Glomerular endothelial cell (primary cell): ENCODE measurements at places on chromosomes 2 and 18. TPM values are rescaled to one million over a fixed set of nuclear protein-coding genes. Genes with fewer than 3 reads are reported as not detected.

SGPP2 gene
- 1.4 TPM in 1 of 2 replicates, not detected in the other for total RNA-seq

DNA sequence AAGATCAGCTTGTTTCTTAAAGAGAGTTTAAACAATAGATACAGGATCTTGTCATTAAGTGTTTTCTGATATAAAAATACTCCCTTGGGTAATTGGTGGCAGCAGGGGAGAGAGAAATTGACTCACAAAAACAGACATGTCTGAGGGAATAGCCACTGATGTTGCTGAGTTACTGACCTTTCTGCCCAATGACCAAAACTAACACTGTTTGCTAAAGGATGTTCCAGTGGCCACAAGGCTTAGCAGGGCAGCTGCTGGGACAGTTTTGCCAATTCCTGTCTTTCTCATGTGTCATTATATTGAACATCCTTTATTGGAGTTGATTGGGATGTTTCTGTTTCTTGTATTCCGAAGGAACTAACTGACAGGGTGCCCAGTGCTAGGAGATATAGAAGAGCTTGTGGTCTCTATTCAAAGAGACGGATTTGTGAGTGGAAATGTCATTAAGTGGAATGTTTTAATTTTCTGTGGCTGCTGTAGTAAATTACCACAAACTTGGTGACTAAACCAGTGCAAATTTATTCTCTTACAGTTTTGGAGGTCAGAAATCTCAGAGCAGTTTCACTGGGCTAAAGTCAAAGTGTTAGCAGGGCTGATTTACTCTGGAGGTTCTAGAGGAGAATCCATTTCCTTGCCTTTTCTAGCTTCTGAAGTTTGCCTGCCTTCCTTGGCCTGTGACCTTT, 124.8 kb upstream of the RMDN2 start:
- no peak for DNase-seq

DNA sequence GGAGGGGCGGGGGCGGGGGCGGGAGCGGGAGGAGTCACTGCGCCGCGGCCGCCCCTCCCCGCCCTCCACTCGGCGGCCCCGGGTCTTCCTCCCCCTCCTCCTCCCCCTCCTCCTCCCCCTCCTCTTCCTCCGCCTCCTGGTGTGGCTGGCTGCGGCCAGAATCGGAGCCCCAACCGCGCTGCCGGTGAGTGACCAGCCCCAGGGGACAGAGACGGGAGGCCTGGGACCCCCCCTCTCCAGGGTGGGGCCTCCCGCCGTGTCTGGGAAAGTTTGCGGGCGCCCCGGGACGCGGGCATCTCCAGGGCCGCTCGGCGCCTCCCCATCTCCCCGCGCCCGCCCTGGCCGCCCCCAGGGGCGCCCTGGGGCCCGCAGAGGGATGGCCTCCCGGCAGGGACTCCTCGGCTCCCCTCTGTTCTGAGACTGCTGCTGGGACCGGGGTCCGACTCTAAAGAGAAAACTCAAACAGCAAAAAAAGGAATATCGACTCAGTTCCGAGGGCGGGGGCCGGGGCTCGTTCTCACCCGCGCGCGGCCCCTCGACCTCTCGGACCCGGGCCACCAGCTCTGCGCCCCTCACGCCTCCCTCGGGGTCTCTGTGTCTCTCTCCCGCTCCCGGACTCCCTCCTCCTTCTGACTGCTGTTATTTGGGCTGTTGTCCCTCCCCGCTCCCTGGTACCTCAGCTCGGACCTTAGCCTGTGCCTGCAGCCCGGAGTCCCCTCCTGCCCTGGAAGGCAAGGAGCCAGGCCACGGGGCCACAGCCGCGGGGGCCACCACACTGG, at the start of gene STON1:
STON1 (plus strand) TSS at position 122 of the 779 bp plus-strand sequence. CDS start 50,480 bp downstream, outside the sequence.
- no peak for DNase-seq

DNA sequence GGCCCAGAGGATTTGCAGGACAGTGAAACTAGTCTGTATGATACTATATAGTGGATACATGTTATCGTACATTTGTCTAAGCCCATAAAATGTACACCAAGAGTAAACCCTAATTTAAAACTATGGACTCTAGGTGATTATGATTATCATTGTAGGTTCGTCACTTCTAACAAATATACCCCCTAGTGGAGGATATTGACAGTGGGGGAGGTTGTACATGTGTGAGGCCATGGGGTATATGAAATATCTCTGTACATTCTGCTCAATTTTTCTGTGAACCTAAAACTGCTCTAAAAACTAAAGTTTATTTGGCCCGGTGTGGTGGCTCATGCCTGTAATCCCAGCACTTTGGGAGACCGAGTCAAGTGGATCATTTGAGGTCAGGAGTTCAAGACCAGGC, 81.2 kb upstream of the CAB39 start:
- DNase-seq, result no peak

- DNase-seq, result no peak
These were observed 1023.2 kb upstream of the ZEB2 start for GRCh38 chr2:145543155-145543554.
